ENCODE measurements at places on chromosomes 2 and 18.

- DNase-seq = no peak
Measured at GRCh38 chr2:7703048-7703447, 785.8 kb downstream of the RNF144A start.

GRCh38 chr2:218020281-218020680 is 17.5 kb upstream of the TNS1 start:
- no peak for DNase-seq

GRCh38 chr2:19209575-19210341 is 148.7 kb downstream of the OSR1 start:
- DNase-seq = no peak

GRCh38 chr18:45839414-45840395 is 14.2 kb downstream of the SIGLEC15 start:
- no peak for DNase-seq

GRCh38 chr2:139916822-139917221 is 1136.6 kb upstream of the NXPH2 start:
- DNase-seq = no peak

DNA sequence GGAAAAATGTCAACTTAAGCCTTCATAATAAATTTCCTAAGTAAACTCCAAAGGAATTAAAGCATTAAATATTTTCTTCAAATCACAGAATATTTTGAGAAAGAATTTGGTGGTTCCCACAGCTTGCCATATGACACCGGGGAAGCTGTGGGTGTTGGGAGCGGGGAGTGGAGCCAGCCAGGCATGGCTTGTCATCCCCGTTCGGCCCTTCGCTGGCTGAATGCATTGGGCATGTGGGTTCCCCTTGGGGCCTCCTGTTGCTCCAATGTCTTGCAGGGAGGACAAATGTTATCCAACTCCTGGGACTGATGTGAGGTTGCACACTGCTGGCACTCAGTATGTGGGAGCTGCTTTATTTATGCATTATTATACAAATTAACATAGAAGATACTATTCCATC is 18.6 kb downstream of the NGEF start:
- DNase-seq = no peak

- DNase-seq = no peak
Measured at GRCh38 chr2:65231121-65231520, 3.5 kb downstream of the ACTR2 start.

DNA sequence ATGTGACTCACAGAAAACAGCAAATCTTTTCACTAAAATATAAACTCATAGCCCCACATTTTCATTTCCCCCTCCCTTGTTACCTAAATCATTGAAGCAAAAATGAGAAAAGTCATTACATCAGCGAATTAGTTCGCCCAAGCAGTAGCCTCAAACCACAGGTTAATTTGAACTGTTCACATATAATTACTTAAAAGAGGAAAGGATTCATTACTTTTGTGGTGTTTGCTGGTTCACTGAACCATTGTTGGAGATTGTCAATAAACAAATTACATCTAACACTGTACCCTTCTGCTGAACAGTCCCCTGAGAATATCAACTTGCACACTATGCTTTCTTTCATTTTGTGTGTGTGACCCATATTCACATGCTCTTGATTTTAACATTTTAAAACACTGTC is 238.7 kb downstream of the ERBB4 start:
- DNase-seq = no peak

Measured in activated T-helper 1 cell treated with anti-CD3 and anti-CD28 coated beads, Interleukin-2, amount 50 U/mL, for 16 hours (primary cell).